ENCODE measurements at places on chromosomes 13 and 19. TPM values are rescaled to one million over a fixed set of nuclear protein-coding genes. Genes with fewer than 3 reads are reported as not detected.

B3GNT3 gene
- 0.83 TPM for total RNA-seq

ZNF98 gene
- total RNA-seq = 1.6 TPM

DAND5 gene
- total RNA-seq = 0.83 TPM

DNA sequence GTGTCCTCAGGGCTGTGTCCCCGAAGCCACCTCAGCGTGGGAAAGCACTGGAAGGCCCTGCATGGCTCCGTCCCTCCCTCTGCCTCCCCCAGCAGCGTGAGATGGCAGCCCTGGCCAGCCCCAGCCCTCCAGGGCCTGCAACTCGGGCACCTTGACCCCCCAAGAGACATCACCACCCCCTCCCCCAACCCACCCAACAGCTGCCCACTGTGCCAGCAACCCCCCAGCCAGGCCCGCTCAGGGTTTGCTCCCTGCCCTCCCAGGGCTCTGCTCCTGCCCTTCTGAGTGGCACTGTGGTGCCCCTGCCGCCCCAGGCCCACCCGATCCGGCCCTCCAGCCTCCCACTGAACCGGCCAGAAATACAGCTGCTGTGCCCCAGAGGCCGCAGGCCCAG, 1.5 kb upstream of the ASPDH start:
- DNase-seq = no peak
- peaks cover 37% of the 10 kb centered on the region for H3K27me3 ChIP-seq
- H3K4me3 ChIP-seq = no peak overlapping the region
- no peaks in the 10 kb centered on the region for H3K36me3 ChIP-seq
- H3K4me1 ChIP-seq = peaks cover 12% of the 10 kb centered on the region
- H3K27ac ChIP-seq = no peak overlapping the region

DNA sequence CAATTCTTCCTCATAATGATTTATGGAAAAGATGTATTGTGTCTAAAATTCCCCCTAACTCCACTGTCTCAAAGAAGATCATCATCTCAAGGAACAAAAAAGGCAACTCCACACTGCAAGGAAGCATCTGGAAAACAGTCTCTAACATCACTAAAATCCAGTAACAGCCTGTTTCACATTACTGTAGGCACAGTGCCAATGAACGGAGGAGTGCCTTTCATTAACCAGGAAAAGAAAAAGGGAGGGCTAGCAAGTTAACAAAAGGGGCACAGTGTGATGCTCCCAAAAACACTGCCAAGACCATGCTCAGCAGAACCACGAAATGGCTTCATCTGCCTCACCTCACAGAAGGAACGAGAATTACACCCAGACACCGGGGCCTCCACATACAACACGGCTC, 8.5 kb downstream of the TMTC4 start:
- H3K4me3 ChIP-seq = no peak overlapping the region
- no peaks in the 10 kb centered on the region for H3K27me3 ChIP-seq
- H3K27ac ChIP-seq = no peak overlapping the region
- no peak for DNase-seq
- H3K4me1 ChIP-seq = no peaks in the 10 kb centered on the region

DNA sequence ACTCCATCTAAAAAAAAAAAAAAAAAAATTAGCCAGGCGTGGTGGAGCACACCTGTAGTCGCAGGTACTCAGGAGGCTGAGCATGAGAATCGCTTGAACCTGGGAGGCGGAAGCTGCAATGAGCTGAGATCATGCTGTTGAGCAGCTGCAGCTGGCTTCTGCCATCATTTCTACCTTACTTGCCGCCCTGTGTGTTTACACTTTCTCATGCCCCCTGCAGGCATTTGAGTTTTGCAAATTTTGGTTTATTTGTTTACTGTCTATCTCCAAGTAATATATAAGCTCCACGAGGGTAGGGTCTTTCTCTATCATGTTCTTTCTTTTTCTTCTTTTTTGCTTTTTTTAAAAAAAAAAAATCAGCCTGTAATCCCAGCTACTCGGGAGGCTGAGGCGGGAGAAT, 18.0 kb downstream of the CACNG6 start:
- DNase-seq = no peak
- peaks cover 87% of the 10 kb centered on the region for H3K27me3 ChIP-seq
- no peak overlapping the region for H3K4me3 ChIP-seq

GRCh38 chr13:50203256-50203941, 188.2 kb downstream of the KCNRG start:
- H3K4me1 ChIP-seq = peaks cover 4% of the 10 kb centered on the region
- no peaks in the 10 kb centered on the region for H3K27me3 ChIP-seq
- no peak overlapping the region for H3K4me3 ChIP-seq

DNA sequence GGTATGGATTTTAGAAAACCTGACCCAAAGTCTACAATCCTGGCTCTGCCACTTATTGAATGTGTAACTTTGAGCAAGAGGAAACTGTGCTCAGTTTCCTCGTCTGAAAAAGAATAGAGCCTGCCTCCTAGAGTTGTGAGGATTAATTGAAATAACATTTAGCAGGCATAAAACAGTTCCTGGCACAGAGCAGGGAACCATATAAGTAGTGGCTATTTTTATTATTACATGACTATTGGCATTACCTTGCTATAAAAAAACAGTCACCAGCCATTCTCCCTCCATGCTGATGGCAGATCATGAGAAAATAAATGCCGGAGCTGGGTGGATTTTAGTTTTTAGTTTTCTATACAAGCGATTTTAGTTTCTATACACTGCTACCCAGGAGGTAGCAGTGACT, 5.8 kb downstream of the DOCK9 start:
- no peak for DNase-seq
- H3K4me1 ChIP-seq = peaks cover 88% of the 10 kb centered on the region
- peak overlapping the region; percentile 50 for H3K27ac ChIP-seq
- no peak overlapping the region for H3K4me3 ChIP-seq
- H3K27me3 ChIP-seq = no peaks in the 10 kb centered on the region
- no peaks in the 10 kb centered on the region for H3K36me3 ChIP-seq
